Natural killer cell (primary cell): ENCODE measurements at places on chromosomes 6 and 20. TPM values are rescaled to one million over a fixed set of nuclear protein-coding genes. Genes with fewer than 3 reads are reported as not detected.
A peak's percentile ranks its signal among the peaks of the same experiment; 100 is the strongest.

CCN6 gene
- total RNA-seq: not detected

DNA sequence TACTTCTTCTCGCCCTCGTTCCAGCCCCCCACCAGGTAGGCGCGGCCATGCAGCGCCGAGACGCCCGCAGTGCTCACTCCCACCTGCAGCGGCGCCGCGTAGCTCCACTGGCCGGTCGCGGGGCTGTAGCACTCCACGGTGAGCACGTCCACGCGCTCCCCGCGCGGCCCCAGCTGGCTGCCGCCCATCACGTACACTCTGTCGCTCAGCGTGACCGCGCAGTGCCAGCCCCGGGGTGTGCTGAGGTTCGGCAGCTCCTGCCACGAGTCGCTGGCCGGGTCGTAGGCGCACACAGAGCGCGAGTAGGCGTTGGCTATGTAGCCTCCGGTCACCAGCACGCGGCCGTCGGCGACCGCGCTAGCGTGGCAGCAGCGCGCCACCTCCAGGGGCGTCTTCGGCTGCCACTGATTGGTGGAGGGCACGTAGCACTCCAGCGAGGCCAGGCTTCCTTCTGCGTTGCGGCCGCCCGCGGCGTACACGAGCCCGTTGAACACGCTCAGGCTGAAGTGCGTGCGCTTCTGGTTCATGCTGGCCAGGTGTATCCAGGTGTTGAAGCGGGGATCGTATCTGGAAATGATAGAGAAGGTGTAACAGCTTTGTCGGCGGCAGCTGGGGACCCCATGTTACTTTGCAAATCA is 13.7 kb downstream of the KLHL31 start:
- H3K36me3 ChIP-seq: no peaks in the 10 kb centered on the region
- DNase-seq: peak; percentile 72
- no peaks in the 10 kb centered on the region for H3K27me3 ChIP-seq

PPP1R16B gene
- 62.3 TPM for total RNA-seq

PNPLA1 gene
- total RNA-seq: 3.5 TPM

DNA sequence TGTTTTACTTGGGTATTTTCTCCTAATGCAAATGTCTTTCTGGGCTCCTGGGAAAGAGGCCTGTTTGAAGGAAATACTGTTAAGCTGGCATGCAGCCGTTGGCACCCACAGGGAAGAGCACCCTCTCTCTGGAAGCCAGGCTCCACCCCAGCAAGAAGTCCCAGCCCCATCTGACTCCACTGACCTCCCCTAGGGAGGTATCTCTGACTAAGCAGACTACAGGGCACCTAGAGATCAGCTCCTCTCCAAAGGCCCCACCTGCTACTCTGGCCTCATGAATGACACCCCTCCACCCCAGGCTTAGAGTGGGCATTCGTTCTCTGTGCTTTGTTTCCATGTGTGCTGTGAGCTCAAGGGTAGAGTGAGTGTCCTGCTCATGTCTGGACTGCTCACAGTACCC is 6.4 kb upstream of the MDGA1 start:
- no peak overlapping the region for H3K4me3 ChIP-seq
- peaks cover 20% of the 10 kb centered on the region for H3K4me1 ChIP-seq
- H3K36me3 ChIP-seq: no peaks in the 10 kb centered on the region
- no peak for DNase-seq

DNA sequence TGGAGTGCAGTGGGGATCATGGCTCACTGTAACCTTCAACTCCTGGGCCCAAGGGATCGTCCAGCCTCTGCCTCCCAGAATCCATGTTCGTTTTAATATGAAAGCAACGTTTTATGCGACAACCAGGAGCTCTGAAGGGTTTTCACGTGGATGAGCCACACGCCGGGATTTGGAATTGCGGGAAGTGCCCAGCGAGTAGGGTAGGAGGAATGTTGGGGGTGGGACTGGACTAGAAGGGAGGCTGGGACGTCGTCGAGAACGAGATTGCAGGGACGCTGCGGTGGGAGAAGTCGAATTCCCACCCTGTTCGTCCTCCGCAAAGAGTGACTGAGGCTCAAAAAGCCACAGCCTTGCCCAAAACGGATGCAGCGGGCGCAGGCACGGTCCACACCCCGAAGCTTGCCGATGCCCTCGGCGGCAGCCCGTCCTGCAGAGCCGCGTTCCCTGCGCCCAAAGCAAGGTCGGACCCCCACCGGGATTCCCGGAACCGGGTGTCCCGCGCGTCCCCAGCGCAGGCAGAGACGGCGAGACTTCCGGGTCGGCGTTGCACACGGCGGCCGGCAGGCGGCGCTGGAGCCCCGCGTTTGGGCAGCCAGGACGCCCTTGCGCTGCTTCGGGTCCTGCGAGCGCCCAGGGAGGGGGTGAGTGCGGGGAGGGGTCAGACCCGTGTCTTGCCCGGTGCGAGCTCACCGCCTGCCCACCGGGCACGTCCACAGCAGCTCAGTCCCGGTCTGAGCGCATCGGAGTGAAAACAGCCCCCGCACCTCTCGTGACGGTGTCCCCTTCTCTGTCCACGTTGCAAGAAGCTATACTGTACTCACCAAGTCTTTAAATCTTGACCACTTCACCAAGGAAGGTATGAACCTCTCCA is 87.8 kb downstream of the DHX35 start:
- H3K4me3 ChIP-seq: peak overlapping the region; percentile 73
- no peaks in the 10 kb centered on the region for H3K27me3 ChIP-seq
- peak overlapping the region; percentile 15 for H3K27ac ChIP-seq
- H3K36me3 ChIP-seq: no peaks in the 10 kb centered on the region
- peaks cover 16% of the 10 kb centered on the region for H3K4me1 ChIP-seq

- no peaks in the 10 kb centered on the region for H3K27me3 ChIP-seq
- no peak for DNase-seq
- no peak overlapping the region for H3K27ac ChIP-seq
- no peak overlapping the region for H3K4me3 ChIP-seq
- H3K36me3 ChIP-seq: no peaks in the 10 kb centered on the region
These were observed 155.9 kb downstream of the MYLK4 start for GRCh38 chr6:2594868-2595267.

DNA sequence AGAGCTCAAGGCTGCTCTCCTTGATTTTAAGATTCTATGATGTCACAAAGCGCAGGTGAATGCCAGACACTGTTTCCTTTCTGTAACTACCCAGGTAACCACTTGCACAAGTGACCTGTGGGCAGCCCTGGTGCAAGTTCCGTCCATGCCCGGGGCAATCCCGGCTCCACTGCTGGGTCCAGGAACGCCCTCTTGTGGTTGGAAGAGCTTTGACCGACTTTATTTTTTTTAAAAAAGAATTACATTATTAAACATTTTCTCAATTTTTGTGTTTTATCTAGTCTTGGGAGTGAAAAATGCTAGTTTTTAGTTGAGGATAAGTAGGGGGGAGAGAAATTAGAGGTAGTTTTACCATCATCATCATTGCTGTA is 695.2 kb downstream of the QKI start:
- peaks cover 16% of the 10 kb centered on the region for H3K4me1 ChIP-seq
- no peaks in the 10 kb centered on the region for H3K36me3 ChIP-seq
- H3K27me3 ChIP-seq: no peaks in the 10 kb centered on the region
- H3K4me3 ChIP-seq: no peak overlapping the region
- H3K27ac ChIP-seq: no peak overlapping the region

GRCh38 chr6:74749211-74750147 is 456.4 kb downstream of the COL12A1 start:
- no peak overlapping the region for H3K27ac ChIP-seq
- no peak for DNase-seq
- H3K4me3 ChIP-seq: no peak overlapping the region
- H3K36me3 ChIP-seq: no peaks in the 10 kb centered on the region
- no peaks in the 10 kb centered on the region for H3K4me1 ChIP-seq
- no peaks in the 10 kb centered on the region for H3K27me3 ChIP-seq

CARMIL1 gene
- total RNA-seq: 0.35 TPM

ASIP gene
- not detected for total RNA-seq

DNA sequence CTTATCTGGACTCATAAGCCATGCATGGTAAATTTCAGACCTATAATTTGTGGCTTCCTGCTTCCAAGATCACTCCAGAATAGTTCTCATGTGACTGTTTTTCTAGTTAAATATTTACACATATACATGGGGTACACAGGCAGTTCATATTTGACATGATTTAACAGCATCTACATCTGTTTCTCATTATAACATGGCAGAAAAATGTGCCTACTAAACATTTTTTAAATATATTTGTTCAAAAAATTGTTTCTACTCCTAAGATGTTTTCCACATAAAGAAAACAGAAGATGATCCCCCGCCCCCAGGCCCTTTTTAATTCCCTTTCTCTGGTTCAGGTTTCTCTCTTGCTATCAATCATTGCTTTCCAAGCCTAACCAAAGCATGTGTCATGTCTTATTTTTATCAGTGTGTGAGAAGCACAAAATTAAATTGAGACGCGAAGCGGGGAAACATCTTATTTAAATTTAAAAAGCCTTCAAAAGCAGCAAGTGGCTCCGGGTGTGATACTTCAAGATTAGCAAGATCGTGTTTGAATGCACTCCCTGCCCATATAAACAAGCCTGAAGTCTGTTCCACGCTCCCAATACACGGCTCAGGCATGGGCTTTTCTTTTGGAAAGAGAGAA is 37.3 kb downstream of the IPCEF1 start:
- H3K36me3 ChIP-seq: no peaks in the 10 kb centered on the region
- DNase-seq: no peak
- no peak overlapping the region for H3K4me3 ChIP-seq
- no peak overlapping the region for H3K27ac ChIP-seq
- no peaks in the 10 kb centered on the region for H3K27me3 ChIP-seq

DNA sequence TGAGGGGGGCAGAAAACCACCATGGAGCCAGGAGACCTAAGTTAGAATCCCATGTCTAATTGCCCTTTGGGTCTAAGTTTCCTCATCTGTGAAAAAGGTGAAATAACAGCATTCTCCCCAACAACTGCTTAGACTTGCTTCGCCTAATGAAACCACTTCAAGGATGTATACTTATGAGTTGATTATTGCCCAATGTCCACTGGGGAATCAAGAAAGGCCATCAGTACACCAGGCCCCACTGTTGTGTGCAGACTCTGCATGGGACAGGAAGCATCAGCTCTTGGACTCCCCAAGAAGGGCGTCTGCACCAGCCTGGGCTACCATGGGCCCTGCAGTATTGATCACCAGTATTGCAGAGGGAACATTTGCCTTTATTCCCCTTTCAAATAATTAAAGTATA is 189.6 kb downstream of the MAFB start:
- peaks cover 7% of the 10 kb centered on the region for H3K4me1 ChIP-seq
- DNase-seq: no peak
- no peak overlapping the region for H3K27ac ChIP-seq
- H3K27me3 ChIP-seq: no peaks in the 10 kb centered on the region
- H3K4me3 ChIP-seq: no peak overlapping the region

GRCh38 chr6:122770835-122771601 is 8.5 kb upstream of the FABP7 start:
- no peak overlapping the region for H3K27ac ChIP-seq
- DNase-seq: no peak
- no peaks in the 10 kb centered on the region for H3K4me1 ChIP-seq
- H3K4me3 ChIP-seq: no peak overlapping the region
- no peaks in the 10 kb centered on the region for H3K36me3 ChIP-seq

SLC2A4RG gene
- 90.4 TPM for total RNA-seq

DNA sequence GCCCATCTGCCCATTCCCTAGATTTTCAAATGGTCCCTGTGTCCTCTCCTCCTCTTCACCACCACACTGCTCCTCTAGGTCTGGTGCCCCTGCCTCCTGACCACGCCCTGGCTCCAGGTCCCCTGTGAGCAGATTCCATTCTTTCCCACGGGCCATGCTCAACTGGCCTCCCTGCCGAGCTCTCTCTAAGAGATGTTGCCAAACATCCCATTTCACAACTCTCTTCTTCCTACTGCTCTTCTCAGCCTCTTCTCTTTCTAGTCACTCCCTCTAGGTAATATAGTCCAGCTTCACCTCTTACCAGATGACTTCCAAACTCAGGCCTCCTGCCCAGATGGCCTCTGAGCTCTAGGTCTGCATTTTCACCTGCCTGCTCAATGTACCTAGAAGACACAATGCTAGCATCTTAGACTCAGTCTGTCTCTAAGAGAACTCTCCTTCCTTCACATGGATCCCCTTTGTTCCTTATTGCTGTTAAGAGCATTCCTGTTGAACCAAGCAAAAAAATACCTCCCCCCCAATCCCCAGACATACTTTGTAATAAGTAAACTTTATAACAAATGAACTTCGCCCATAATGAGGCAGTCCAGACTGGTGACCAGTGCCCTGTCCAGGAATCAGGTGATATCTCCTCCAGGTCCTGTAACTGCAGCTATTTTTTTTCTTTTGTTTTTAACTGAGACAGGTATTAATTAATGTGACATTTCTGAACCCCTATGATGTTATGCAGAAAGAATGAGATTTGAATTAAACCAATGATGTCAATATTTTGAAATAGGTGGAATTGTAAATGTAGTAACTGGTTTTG is 79.0 kb downstream of the LYRM4 start:
- no peaks in the 10 kb centered on the region for H3K36me3 ChIP-seq
- no peak for DNase-seq
- no peaks in the 10 kb centered on the region for H3K27me3 ChIP-seq
- H3K4me3 ChIP-seq: no peak overlapping the region
- no peaks in the 10 kb centered on the region for H3K4me1 ChIP-seq

GRCh38 chr6:74932232-74932888 is 273.5 kb downstream of the COL12A1 start:
- no peaks in the 10 kb centered on the region for H3K4me1 ChIP-seq
- H3K4me3 ChIP-seq: no peak overlapping the region
- H3K27me3 ChIP-seq: no peaks in the 10 kb centered on the region
- no peaks in the 10 kb centered on the region for H3K36me3 ChIP-seq
- H3K27ac ChIP-seq: no peak overlapping the region

ADGRB3 gene
- total RNA-seq: not detected

ACSS1 gene
- 46.3 TPM for total RNA-seq

DNA sequence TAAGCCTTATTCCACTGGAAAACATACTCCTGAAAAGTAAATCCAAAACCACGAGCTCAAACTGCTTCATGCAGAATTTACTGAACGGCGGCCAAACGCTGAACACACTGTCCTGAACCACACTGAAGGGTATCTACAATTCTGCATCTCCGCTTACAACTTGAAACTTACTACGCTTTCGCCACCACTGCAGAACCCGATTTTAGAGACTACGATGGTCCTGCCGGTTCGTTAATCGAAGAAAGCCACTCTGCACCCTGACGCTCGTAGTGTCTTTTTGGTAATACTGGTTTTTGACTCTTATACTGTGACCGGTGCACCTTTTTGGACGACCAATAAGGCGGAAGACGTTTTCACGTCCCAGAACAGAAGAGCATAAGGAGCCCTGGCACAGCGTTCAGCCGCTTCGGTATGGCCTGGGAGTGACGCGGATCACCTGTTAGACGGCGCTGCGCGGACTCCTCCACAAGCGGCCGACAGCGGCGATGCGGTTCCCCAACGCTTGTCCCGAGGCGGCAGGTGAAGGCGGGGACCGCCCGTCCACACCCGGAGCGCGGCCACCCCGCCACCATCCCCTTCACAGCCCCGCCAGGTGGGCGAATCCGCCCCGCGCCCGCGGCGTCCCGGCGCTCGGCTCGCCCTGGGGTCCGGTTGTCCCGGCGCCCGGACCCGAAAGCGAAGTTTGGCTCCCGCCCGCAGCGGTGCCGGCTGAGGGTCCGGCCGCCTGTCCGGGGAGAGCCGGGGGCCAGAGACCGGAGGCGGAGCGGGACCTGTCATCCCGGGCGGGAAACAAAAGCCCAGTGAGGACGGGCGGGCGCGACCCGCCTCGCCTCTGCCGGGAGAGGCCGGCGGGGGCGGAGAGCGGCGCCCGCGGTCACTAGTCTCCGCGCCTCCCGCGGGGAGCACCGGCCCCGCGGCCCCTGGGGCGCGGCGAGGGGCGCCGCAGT is 784 bp downstream of the FKBP5 start:
- H3K4me3 ChIP-seq: peak overlapping the region; percentile 67
- no peaks in the 10 kb centered on the region for H3K36me3 ChIP-seq
- peaks cover 6% of the 10 kb centered on the region for H3K4me1 ChIP-seq
- peak overlapping the region; percentile 58 for H3K27ac ChIP-seq

CCR6 gene
- total RNA-seq: not detected

CD109 gene
- 0.88 TPM for total RNA-seq

SLC35F1 gene
- not detected for total RNA-seq
